NCI-H187 (cell line): ENCODE measurements at places on chromosomes 5 and 9.

- DNase-seq = no peak
These were observed 254.1 kb upstream of the ACTBL2 start for GRCh38 chr5:57736716-57737115.

GRCh38 chr5:176736301-176736930 lies 73.9 kb upstream of the UNC5A start:
- DNase-seq = no peak

DNA sequence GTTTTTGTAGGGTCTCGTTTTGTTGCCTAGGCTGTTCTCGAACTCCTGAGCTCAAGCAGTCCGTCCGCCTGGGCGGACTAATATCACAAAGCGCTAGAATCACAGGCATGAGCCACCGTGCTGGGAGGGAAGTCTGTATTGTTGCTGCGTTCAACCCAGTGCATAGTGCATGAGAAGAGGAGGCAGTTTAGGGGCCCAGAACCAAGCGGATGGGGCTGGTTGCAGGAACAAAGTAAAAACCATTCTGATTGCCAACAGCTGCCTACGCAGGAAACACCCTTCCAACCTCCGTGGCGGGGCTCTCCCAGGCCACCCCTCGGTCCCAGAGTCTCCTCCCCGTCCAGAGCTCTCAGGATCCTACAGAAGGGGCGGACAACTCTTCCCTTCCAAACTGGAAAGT lies 87.1 kb downstream of the ANXA2R start:
- DNase-seq = no peak

DNA sequence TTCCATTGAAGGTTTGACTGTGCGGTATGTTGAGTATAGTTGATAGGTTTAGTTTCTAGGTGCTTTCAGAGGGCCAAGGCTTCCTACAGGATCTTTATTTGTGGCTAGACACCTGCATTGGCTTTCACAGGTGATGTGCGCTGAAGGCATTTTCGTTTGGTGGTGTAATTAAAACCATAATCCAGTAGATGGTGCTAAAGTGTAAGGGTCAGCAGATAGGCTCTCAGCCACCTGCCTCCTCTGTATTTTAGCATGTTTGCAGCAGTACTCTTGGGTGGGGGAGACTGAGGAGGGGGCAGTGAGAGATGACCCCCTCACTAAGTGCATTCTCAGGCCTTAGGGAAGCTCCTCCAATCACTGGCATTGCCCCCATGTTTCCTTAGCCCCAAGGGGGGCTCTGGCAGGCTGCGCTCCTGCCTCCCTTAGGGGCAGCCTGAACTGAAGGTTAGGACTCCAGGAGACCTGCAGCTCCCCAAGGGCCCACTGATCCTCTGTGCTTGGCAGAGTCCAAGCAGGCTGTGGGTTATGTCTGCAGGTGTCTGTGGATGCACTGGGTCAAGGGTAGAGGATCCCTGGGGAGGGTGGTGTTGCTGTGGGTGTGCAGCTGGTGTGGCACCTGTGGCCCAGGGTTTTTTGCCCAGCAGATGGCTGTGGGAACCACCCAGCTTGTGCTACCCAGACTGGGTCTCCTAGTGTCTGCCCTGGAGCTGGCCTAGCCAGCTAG lies 23.4 kb downstream of the CDK20 start:
- no peak for DNase-seq

GRCh38 chr5:65468633-65469032 lies 13.1 kb downstream of the ADAMTS6 start:
- DNase-seq = no peak

GRCh38 chr5:96569332-96569731 lies 92.8 kb upstream of the CAST start:
- DNase-seq = no peak

GRCh38 chr5:179905161-179905560 lies 2.5 kb downstream of the TBC1D9B start:
- DNase-seq = no peak

- DNase-seq = no peak
These were observed 213.3 kb downstream of the SEMA6A start for GRCh38 chr5:116361171-116361967.

GRCh38 chr9:37667706-37668105 lies 17.0 kb downstream of the FRMPD1 start:
- DNase-seq = no peak
